ENCODE measurements at places on chromosomes 2 and 18.

- DNase-seq = no peak
Measured at GRCh38 chr18:5397102-5397501, 101.6 kb upstream of the ZBTB14 start.

- no peak for DNase-seq
Measured at GRCh38 chr2:65227020-65227455, 593 bp upstream of the ACTR2 start.

DNA sequence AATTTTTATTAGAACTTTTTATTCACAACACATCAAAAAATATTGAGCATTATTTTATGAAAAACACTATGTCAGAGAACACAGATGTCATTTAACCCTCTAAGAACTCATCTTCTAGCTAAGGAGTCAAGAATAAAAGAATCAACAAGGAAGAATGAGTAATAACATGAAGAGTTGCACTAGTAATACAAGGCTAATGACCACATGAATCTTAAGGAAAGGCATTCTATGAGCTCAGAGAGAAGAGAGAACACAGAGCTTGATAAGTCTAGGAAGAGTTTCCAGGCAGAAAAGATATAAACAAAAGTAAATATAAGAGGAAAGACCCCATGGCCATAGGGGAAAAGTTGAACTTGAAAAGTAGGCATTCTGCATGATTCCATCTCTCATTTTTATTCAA lies 166.5 kb downstream of the MAIP1 start:
- no peak for DNase-seq

DNA sequence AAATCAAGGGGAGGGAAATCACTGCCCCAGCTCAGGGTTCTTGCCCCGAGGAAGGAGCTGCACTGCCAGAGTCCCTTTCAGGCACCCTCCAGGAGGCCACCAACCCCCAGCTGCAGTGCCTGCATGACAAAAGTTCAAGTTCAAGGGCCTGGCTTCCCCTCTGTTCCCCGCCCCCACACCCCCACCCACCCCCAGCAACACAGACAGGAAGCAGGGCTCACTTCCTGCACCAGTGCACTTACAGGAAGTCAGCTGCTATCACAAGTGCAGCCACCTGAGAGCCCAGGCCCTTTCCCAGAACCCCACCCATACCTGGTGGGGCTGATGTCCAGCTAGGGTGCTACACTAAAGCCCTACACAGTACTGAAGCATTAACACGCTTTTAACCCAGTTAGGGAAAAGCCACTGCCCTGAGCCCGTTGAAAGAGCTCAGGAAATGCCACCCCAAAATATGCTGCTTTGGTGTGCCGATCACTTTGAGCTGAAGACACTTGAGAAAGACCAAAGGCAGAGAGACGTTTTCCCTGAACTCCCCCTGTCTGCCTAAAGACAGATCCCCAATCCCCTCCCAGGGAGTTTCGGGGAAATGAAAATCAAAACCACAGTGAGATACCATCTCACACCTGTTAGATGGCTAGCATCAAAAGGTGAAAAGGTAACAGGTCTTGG lies 109.9 kb upstream of the CAB39 start:
- peak; percentile 63 for DNase-seq

DNA sequence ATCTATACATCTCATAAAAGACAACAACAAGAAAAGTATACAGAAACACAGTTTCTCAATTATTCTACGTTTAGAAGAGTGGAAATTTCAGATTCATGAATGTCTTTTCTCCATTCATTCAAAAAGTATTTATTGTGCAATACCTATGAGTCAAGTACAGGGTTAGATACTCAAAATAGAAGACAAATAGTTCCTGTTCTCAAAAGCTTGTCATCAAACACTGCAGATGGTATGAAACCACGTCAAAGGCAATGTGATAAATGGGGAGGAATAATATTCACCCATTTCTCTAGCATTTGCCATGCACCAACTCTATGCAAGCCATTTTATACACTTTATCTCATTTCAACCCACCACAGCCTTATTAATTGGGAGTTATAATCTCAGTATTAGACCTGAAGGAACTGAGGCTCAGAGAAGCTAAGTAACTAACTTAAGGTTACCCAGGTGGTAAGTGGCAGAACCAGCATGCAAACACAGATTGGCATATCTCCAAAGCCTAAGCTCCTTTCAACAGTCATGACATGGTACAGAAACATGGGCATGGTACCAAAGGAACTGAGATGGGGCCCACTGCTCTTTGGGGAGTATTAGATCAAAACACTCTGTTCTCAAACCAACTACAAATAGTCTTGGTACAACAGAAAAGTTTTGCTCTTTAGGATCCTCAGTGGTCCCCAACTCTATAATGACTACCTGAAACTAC lies 67.2 kb upstream of the NPAS2 start:
- DNase-seq = no peak

DNA sequence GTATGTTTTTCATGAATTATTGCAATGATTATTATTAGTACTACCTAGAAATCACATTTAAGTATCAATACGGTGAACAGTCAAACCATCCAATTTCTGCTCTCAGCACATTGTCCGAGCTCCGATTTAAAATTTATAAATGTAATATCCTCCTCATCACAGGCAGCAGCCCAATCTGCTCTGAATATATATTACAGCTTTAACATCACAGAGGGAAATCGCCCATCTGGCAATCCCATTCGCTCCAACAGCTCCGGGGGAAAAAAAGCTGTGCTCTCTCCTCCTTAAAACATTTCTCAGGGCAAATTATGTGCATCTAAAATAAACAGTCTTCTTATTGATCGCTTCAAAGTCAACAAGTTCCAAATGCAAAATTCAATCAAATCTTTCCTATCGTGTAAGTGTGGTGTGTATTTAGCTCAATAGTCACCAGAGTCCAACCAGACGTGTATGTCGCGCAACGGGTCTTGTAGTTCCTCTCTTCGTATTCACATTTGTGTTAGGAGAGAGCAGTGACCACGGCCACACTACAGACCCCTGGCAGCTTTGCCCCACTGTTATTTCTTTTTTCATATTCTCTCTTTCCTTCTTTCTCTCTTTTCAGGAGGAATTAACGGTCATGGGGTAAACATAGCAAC lies 2.4 kb downstream of the FIGN start:
- DNase-seq = no peak

DNA sequence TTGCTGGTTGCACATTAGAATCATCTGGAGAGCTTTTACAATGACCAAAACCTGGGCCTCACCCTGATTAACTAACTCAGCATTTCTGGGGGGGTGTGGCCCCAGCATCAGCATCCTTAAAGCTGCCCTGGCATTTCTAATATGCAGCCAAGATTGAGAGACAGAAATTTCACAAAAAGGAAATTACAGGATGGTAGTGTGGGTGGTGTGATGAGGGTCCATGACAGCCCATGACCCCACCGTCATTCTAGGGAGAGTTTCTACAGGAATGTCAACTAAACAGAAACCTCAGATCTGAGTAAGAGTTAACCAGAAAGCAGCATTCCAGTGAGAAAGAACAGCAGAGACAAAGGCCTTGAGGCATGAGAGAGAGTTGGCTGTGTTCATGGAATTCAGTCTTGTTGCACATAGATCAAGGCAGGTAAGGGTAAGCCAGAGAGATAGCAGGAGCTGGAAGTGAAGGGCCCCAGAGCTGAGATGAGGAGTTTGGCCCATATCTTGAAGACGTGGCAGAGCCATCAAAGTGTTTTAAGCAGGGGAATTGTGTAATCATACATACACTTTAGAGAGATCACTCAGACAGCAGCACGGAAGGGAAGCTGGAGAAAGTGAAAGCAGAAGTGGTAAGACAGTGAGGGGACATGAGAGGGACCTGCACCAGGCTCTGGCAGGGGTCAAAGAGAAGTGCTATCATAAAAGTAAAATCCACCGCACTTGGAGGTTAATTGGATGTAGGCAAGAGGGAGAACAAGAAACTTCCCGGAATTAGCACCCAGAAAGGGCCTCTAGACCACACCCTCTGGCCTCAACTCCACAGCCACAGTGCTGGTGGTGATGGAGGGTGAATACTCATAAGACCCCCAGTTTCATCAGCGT lies 7.8 kb upstream of the TRABD2A start:
- peak; percentile 76 for DNase-seq

GRCh38 chr2:236124182-236124893 lies 43.8 kb downstream of the GBX2 start:
- DNase-seq = no peak

DNA sequence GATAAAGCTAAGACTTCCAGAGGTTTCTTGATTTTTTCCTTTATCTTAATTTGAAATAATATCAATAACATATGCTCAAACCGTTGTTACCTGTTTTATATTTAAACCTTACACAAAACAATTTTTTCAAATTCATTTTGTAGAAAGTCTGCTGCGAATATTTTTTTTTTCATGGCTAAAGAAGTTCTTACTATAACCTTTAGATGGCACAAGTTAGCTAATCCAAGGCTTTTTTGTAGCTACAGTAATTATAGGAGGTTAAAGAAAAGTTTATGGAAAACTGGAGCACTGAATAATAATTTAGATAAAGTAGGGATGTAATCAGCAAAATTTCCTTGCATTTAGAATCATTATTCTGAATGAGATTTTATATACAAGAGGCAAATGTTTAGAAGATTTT lies 78.0 kb upstream of the PNPT1 start:
- DNase-seq = no peak

DNA sequence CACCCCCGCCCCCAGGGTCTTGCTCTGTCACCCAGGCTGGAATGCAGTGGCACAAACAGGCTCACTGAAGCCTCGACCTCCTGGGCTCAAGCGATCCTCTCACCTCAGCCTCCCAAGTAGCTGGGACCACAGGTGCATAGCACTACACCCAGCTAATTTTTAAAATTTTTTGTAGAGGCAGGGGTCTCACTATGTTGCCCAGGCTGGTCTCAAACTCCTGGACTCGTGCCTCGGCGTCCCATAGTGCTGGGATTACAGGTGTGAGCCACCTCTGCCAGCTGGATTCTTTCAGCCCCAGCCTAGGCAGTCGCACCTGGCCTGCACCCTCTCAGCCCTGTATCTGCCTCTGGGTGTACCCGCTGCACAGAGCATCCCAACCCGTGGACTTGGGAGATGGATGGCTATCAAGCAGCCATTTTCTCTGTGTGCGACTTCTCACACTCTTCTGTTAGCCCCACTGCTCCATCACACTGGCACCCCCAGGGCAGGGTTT lies 166.4 kb upstream of the HAAO start:
- no peak for DNase-seq

DNA sequence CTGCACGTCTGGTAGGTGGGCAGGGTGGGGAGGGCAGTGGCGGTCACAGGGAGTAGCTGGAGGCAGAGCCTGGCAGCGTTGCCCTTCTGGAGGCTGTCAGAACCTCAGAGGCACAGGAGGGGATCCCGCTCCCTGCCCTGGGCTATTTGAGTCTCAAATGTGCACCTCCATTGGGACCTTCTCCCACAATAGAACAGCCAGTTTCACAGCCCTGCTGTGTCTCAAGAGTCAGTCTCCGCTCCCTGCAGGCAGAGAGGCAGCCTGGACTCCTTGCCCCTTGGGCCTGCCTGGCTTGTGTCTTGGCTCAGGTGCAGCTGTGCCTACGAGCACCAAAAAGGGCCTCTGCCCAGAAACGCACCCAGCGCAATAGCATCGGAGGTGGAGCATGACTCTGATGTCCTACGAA lies 57.4 kb downstream of the FAM168B start:
- DNase-seq = no peak

- DNase-seq = no peak
Measured at GRCh38 chr2:197477797-197478196, 21.8 kb downstream of the HSPD1 start.

DNA sequence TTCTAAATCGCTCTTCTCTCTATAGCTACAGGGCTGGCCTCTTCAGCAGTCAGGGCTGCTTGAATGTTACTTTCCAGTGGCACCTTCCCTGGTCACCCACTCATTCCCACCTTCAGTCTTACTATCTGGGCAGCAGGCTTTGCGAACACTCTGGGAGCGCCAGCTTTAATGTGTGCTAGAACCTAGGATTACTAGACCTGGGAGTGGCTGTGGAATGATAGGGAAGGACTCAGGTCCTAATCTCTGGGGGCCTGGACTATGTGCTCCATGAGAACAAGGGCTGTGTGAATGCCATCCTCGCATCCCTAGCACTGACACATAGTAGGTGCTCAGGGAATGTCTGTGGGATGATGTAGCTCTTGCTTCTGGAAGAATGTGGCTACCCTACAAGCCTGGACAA lies 57.6 kb downstream of the BCL2L11 start:
- no peak for DNase-seq

DNA sequence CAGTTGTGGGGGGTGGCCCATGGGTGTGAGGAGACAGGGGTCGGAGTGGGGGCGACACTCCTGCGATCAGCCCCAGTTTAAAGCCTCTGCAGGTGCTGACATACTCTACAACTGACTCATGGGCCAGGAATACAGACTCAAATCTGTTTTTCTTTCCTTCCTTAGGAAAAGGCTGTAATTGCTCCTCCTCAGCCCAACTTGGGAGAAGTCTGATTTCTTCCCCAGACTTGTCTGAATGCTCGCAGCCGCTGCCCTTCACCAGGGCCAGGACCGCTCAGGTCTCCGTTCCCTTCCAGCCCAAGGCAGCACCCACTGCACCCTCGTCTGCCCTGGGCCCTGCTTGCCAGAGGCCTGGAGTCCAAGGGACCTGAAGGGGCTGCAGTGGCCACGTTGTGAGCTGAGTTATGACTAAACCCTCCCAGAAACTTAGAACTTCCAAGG lies 41.3 kb downstream of the RHOB start:
- no peak for DNase-seq

GRCh38 chr2:174202188-174202587 lies 46.1 kb downstream of the OLA1 start:
- no peak for DNase-seq

DNA sequence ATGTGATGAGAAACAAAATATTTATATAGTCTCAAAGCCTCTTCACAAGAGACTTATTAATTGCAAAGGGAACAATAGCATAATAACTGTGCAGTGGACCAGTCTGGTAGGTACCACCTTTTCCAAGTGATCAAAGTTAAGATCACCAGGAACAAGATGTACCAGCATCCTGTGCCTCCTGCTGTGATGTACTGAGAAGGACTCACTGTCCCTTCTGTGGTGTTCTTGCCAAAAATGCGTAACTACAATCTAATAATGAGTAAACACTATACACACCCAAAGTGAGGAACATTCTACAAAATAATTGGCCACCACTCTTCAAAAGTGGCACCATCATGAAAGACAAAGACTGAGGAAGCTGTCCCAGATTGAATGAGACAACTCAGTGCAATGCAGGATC lies 14.5 kb downstream of the GNLY start:
- DNase-seq = no peak

GRCh38 chr2:37350034-37350433 lies 5.6 kb downstream of the QPCT start:
- no peak for DNase-seq

- DNase-seq = no peak
Measured at GRCh38 chr2:216535454-216535995, 36.9 kb downstream of the RPL37A start.

- DNase-seq = peak; percentile 57
Measured at GRCh38 chr2:44100351-44100750, 68.3 kb upstream of the PPM1B start.

Data from CD4-positive, alpha-beta T cell treated with Interleukin-1 beta for 1 hour (primary cell).